ENCODE measurements at places on chromosomes 6 and 20.

DNA sequence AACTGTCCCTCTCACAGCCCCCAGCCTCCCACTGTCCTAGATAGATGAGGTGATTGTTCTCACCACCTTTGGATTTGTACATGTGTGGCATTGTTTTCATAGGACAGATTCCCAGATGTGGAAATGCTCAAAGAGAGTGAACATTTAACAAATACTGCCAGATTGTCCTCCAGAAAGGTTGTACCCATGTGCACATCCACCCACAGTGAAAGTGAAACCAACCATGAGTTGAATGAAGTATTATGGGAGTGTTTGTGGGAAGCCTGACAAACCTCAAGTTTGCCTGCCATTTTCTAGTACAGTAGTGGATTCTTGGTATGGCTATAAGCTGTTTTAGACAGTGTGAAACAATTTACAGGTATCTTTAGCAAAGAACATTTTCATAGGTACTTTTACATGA lies 42.7 kb downstream of the ANKRD6 start:
- no peak for DNase-seq

GRCh38 chr6:29563435-29563965 lies 4.0 kb upstream of the UBD start:
- DNase-seq, result no peak

GRCh38 chr6:149657441-149657840 lies 8.9 kb upstream of the KATNA1 start:
- no peak for DNase-seq

GRCh38 chr20:58749098-58749769 lies 56.6 kb downstream of the NPEPL1 start:
- DNase-seq, result no peak

DNA sequence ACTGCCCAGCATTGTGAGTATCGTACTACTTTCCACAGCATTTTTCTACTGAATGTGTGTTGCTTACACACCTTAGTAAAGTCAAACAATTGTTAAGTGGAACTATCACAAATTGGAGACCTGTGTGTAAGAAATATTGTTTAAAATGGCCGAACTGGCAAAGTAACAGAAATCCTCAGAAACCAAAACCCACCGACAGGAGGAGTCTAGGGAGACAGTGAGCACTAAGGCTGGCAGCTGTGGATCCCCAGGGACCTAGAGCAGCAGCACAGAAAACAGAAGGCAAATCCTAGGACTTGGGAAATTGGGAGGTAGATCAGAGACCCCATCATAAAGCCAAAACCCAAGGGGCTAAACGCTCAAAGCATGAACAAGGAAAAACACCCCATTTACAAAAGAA lies 69.9 kb downstream of the SESN1 start:
- DNase-seq, result no peak

DNA sequence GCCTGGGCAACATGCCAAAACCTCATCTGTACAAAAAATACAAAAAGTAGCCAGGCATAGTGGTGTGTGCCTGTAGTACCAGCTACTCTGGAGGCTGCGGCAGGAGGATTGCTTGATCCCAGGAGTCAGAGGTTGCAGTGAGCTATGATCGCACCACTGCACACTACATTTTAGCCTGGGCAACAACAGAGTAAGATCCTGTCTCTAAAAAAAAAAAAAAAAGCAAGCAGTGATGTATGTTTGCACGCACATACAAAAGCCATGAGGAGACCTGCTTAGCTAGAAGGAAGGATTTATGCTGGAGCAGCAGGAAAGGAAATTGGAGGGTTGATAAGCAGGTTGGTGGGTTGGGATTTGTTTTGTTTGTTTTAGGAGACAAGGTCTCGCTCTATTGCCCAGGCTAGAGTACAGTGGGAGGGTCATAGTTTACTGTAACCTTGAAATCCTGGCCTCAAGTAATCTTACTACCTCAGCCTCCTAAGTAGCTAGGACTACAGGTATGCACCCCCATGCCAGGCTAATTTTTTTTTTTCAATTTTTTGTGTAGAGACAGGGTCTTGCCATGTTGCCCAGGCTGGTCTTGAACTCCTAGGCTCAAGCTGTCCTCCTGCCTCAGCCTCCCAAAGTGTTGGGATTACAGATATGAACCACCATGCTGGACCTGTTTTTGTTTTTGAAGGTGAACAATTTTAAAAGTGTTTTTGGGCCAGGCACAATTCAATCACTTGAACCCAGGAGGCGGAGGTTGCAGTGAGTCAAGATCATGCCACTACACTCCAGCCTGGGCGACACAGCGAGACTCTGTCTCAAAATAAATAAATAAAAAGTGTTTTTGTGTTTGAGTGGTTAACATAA lies 4.0 kb downstream of the ZSWIM3 start:
- DNase-seq, result no peak

- DNase-seq, result no peak
Measured at GRCh38 chr6:13377054-13377758, 48.9 kb upstream of the TBC1D7 start.

DNA sequence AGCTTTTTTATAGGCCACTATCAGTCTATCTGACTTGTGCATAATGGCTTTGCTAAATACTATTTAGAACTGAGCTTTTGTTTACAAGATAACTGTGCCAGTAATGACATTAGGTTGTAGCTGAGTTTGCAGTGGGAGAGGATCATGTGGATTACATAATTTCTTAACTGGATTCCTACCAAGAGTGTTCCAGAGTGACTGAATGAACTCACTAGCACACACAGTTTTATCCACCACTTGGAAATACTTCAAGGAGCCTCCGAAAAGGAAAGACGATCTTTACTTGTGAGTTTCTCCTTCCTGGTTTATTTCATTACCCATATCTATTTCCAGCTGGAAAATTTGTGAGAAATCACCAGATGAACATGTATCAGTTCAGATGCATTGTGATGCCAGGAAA lies 10.9 kb upstream of the SYNE1 start:
- DNase-seq, result no peak

DNA sequence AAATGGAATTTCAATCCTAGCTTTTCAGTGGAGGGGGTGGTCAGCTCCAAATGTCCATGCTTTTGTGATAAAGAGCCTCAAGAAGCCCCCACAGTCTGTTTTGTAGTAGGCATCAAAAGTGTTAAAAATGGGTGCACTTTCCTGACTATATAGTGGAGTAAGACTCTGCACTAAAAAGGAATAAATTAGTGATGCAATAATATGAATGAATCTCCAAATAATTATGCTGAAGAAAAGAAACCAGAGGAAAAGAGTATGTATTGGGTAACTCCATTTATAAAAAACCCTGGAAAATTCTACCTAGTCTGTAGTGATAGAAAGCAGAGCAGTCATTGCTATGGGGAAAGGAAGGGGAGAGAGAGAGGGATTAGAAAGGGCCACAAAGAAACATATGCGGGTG lies 310.4 kb upstream of the SUPT3H start:
- DNase-seq, result no peak

- no peak for DNase-seq
Measured at GRCh38 chr6:148935705-148936435, 189.0 kb downstream of the UST start.
